ENCODE measurements at places on chromosomes 1 and 21.

DNA sequence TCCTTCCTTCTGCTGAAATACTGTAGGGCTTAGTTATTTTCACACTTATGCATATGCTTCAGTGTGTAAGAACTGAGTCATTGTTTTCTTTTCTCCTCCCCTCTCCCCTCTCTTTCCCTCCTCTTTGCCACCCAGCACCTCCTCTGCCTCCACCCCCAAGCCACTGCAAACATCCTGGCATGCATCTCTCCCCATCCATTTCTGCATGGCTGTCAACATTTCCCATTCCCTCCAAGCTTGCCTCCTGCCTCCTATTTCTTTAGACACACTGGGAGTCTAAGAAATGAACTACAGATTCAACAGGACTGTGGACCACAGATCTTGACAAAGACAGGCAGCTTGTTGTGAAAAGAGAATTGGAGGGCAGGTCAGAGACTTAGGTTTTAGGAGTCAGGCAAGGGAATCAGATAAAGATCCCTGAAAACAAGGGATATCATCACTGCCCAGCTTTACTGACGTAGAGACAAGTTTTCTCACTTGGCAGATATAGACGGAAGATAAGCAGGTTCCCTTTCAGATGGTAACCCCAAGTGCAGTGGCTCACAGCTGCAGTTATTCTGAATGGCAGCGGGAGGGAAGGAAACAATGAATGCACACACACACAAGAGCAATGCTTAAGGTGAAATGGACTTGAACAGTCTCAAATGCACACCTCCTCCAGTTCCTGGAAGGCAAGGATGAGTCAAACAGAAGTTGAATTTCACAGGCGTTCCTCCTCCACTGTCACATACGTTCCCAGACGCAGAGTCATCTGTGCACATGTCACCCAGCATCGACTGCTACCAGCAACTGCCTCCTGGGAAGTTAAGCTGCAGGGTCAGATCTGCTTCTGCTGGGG, 56.1 kb downstream of the HIVEP3 start:
- H3K4me1 ChIP-seq: peaks cover 9% of the 10 kb centered on the region
- H3K36me3 ChIP-seq: no peaks in the 10 kb centered on the region

- H3K27me3 ChIP-seq: peaks cover 3% of the 10 kb centered on the region
- no peak for DNase-seq
- peaks cover 7% of the 10 kb centered on the region for H3K4me1 ChIP-seq
- H3K4me3 ChIP-seq: no peak overlapping the region
- H3K27ac ChIP-seq: no peak overlapping the region
- no peaks in the 10 kb centered on the region for H3K36me3 ChIP-seq
Observed at GRCh38 chr1:18962855-18963737, 6.6 kb upstream of the IFFO2 start.

DNA sequence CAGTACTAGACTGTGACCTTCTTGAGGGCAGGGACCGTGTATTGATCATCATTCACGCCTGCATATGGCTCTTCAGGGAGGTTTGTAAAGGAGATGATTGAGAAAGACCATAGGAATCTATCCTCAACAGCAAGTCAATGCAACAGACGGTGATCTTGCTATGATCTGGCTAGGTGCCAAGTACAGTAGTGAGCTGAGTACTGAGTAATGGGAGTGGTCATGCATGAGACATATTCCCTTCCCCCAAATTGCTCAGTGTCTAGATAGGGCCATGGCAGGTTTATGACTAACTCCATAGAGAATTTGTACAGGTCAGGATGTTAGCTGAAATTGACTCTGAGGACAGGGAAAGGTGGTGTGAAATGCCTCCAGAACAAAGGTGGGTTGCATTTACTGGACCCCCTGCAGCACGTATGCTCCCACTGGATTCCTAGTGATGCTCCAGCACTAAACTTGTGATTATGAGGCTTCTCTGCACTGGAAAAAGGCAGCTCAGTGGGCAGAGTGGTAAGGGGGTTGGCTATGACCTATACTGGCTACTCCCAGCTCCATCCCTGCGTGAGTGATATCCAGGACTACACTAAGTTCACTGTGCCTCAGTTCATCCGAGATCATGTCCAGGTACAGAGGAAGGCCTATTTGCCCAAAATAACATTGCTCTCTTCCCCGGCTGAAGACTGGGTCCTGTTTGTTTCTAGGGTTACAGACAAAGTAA, 37.2 kb downstream of the KCNJ6 start:
- no peaks in the 10 kb centered on the region for H3K27me3 ChIP-seq
- H3K4me1 ChIP-seq: no peaks in the 10 kb centered on the region
- DNase-seq: no peak
- H3K27ac ChIP-seq: no peak overlapping the region
- H3K4me3 ChIP-seq: no peak overlapping the region

GRCh38 chr1:96039910-96040309, 681.7 kb upstream of the PTBP2 start:
- H3K4me1 ChIP-seq: no peaks in the 10 kb centered on the region
- H3K27me3 ChIP-seq: no peaks in the 10 kb centered on the region
- H3K36me3 ChIP-seq: no peaks in the 10 kb centered on the region
- no peak overlapping the region for H3K4me3 ChIP-seq
- H3K27ac ChIP-seq: no peak overlapping the region

- no peak for DNase-seq
- no peaks in the 10 kb centered on the region for H3K27me3 ChIP-seq
- H3K4me3 ChIP-seq: no peak overlapping the region
- no peaks in the 10 kb centered on the region for H3K36me3 ChIP-seq
Observed at GRCh38 chr1:228346731-228347130, 59.9 kb downstream of the TRIM11 start.

- no peaks in the 10 kb centered on the region for H3K4me1 ChIP-seq
- no peak overlapping the region for H3K27ac ChIP-seq
- no peaks in the 10 kb centered on the region for H3K36me3 ChIP-seq
- no peaks in the 10 kb centered on the region for H3K27me3 ChIP-seq
- H3K4me3 ChIP-seq: no peak overlapping the region
Observed at GRCh38 chr21:46092811-46093667, 4.9 kb upstream of the COL6A2 start.

- H3K27ac ChIP-seq: no peak overlapping the region
- DNase-seq: no peak
- peaks cover 9% of the 10 kb centered on the region for H3K4me1 ChIP-seq
Observed at GRCh38 chr21:42216726-42217572, 2.0 kb upstream of the ABCG1 start.

- no peak overlapping the region for H3K27ac ChIP-seq
- H3K4me1 ChIP-seq: peaks cover 55% of the 10 kb centered on the region
- H3K4me3 ChIP-seq: no peak overlapping the region
- DNase-seq: no peak
- no peaks in the 10 kb centered on the region for H3K36me3 ChIP-seq
Observed at GRCh38 chr1:160658814-160659193, 12.0 kb upstream of the SLAMF1 start.

GRCh38 chr21:31855180-31855579, 17.6 kb upstream of the HUNK start:
- DNase-seq: no peak
- H3K27me3 ChIP-seq: no peaks in the 10 kb centered on the region
- H3K4me1 ChIP-seq: no peaks in the 10 kb centered on the region
- no peaks in the 10 kb centered on the region for H3K36me3 ChIP-seq
- H3K4me3 ChIP-seq: no peak overlapping the region
- no peak overlapping the region for H3K27ac ChIP-seq

- no peaks in the 10 kb centered on the region for H3K27me3 ChIP-seq
- H3K4me1 ChIP-seq: no peaks in the 10 kb centered on the region
- no peak for DNase-seq
Observed at GRCh38 chr1:11789126-11790067, 16.4 kb downstream of the MTHFR start.

DNA sequence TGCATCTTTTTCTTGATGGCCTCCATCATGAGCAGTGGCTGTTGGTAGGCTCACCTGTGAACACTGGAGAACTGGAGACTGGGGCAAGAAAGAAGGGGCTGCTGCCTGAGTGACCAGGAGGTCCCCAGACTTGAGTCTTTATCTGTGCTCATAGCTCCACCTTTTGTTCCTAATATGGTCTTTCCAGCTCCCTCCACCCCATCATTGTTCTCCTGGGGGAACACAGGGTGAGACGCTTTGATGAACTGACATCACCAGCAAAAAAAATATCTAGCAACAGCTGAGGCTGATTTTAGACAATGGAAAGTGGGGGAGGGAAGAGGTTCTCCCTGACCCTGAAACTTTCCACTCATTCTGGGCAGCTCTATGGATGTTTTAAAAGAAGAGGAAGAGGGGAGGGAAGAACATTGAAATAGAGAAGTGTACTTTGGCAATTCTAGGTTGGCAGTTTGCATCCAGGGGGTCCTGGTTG, at the start of gene TPM3:
TSS of gene TPM3 (minus strand) at position 111 of the 472 bp plus-strand sequence. CDS start at position 29, 82 bp downstream.
- H3K27me3 ChIP-seq: peaks cover 3% of the 10 kb centered on the region
- no peaks in the 10 kb centered on the region for H3K4me1 ChIP-seq
- H3K36me3 ChIP-seq: no peaks in the 10 kb centered on the region
- H3K4me3 ChIP-seq: no peak within 1 kb of the TSS
- DNase-seq: no peak

- peaks cover 7% of the 10 kb centered on the region for H3K4me1 ChIP-seq
- H3K27me3 ChIP-seq: no peaks in the 10 kb centered on the region
- peak overlapping the region; percentile 90 for H3K27ac ChIP-seq
- peak overlapping the region; percentile 91 for H3K4me3 ChIP-seq
Observed at GRCh38 chr1:39026866-39027507, 837 bp downstream of the NDUFS5 start.

GRCh38 chr1:16077406-16078245, 4.2 kb upstream of the FAM131C start:
- no peaks in the 10 kb centered on the region for H3K36me3 ChIP-seq
- DNase-seq: no peak
- H3K4me3 ChIP-seq: no peak overlapping the region
- H3K4me1 ChIP-seq: peaks cover 8% of the 10 kb centered on the region
- H3K27me3 ChIP-seq: peaks cover 3% of the 10 kb centered on the region
- H3K27ac ChIP-seq: no peak overlapping the region

GRCh38 chr21:32253215-32253641, 25.6 kb downstream of the MIS18A start:
- H3K27ac ChIP-seq: no peak overlapping the region
- DNase-seq: no peak
- H3K36me3 ChIP-seq: no peaks in the 10 kb centered on the region
- no peaks in the 10 kb centered on the region for H3K4me1 ChIP-seq
- H3K4me3 ChIP-seq: no peak overlapping the region

DNA sequence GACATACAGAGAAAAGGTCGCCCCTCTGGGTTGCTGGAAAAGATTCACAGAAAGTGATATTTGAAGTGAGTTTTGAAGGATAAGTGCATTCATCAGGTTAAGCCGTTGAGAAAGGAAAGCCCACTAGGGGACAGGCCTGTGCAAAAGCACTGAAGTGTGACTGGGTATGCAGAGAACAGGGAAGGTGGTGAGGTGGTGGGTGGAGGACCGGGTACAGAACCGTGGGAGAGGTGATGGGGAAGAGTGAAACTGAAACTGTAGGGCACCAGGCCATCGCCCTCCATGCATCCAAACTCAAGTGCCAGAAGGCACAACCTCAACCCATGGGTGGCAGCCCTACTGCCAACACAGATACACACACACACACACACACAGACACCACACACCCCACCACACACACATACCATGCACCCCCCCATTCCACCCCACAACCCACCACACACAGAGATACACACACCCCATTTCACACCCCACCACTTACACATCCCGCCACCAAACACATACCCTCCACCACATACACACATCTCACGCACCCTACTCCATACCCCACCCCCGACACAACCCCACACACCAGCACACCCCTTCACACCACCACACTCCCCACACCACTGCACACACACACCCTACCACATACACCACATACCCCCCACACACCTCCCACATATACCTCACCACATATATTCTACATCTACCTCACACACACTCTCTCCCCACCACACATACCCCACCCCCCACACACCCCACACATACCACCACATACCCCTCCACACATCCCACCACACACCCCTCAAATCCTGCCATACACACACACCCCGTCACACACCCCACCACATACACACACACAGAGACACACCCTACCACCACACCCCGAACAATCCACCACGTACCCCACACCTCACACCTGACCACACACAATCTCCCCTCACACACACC, 59.0 kb downstream of the TSEN15 start:
- no peaks in the 10 kb centered on the region for H3K27me3 ChIP-seq
- H3K27ac ChIP-seq: no peak overlapping the region
- no peaks in the 10 kb centered on the region for H3K4me1 ChIP-seq
- no peaks in the 10 kb centered on the region for H3K36me3 ChIP-seq
- DNase-seq: no peak
- H3K4me3 ChIP-seq: no peak overlapping the region

Measured in GM12878 (cell line).